ENCODE measurements at places on chromosomes 6 and 20.

DNA sequence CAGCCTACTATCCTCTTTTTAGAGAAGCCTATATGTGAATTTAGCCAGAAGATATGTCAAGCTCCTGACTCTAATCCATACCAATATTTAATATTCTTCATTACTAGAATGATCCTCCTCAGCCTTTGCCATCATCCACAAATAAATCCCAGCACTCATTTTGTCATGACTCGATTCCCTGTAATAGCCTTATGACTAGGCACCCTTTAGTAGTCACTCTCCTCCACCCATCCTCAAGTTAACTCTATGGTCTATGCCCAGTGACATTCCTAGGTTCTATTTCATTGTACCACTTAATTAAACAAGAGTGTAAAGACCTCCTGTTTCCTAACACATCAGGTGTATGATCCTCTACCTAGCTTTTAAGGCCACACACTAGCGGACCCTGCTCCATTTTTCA is 450.4 kb upstream of the CITED2 start:
- H3K36me3 ChIP-seq = no peaks in the 10 kb centered on the region
- H3K4me1 ChIP-seq = no peaks in the 10 kb centered on the region
- no peak for DNase-seq
- H3K27me3 ChIP-seq = no peaks in the 10 kb centered on the region

DNA sequence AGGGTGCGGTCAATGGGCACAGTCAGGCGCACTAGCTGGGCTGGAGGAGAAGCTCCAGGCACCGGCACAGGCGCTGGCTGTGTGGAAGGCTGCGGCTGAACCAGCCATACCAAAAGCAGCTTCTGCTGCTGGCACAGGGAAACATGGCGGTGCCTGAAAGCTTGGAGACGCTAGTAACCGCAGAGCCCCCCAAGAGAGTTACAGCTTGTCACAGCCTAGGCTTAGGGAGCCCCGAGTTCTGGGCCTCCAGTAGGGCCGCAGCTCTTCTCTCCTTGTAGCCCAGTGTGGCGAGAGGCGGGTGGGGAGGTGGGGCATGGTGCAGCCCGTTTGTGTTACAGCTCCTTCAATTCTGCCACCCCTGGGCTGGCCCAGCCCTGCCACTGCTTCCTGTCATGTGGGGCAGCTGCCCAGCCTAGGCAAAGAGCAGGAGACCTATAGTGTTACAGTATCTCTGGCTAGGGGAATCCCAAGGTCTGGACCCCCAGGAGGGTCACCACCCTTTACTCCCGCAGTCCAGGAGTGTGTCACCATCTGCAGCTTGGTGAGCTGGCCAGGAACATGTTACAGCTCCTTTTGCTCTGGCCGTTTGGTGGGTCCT is 58.6 kb upstream of the MANEA start:
- no peaks in the 10 kb centered on the region for H3K27me3 ChIP-seq
- no peak overlapping the region for H3K27ac ChIP-seq
- DNase-seq = no peak
- no peaks in the 10 kb centered on the region for H3K36me3 ChIP-seq
- no peak overlapping the region for H3K4me3 ChIP-seq

- H3K4me3 ChIP-seq = no peak overlapping the region
- no peak overlapping the region for H3K27ac ChIP-seq
- DNase-seq = no peak
- H3K4me1 ChIP-seq = no peaks in the 10 kb centered on the region
- no peaks in the 10 kb centered on the region for H3K36me3 ChIP-seq
- no peaks in the 10 kb centered on the region for H3K27me3 ChIP-seq
Measured at GRCh38 chr6:118101220-118101619, 194.2 kb downstream of the SLC35F1 start.

- no peaks in the 10 kb centered on the region for H3K27me3 ChIP-seq
- no peak overlapping the region for H3K27ac ChIP-seq
- DNase-seq = no peak
- no peaks in the 10 kb centered on the region for H3K36me3 ChIP-seq
Measured at GRCh38 chr6:23031986-23032385, 462.6 kb downstream of the HDGFL1 start.

- H3K36me3 ChIP-seq = no peaks in the 10 kb centered on the region
- no peaks in the 10 kb centered on the region for H3K4me1 ChIP-seq
- DNase-seq = no peak
Measured at GRCh38 chr6:134035823-134036296, 16.6 kb downstream of the SLC2A12 start.

DNA sequence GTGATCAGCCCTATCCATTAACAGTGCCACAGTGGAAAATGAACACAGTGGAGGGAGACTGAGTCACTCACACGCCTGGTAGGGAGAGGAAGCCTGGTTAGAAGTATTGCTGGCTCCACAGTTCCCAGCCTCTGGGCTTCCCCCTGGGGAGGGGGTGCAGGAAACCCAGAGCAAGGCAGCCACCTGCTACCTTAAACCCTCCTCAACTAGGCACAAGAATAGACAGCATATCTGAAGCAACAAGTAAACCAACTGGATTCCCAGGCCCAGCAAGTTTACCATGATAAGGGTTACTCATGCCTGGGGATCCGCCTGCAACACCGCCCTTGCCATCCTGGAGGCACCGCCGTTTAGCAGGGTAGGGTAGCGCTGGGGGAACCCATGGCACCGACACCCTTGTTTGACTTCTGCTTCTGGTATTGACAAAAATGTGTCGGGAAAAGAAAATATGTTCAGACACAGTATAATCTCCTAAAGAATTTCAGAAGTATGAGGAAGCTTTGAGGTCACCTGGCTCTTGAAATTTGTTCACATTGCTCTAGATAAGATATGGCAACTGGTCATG is 38.3 kb downstream of the SLC22A23 start:
- peaks cover 34% of the 10 kb centered on the region for H3K27me3 ChIP-seq
- H3K36me3 ChIP-seq = no peaks in the 10 kb centered on the region
- H3K4me1 ChIP-seq = no peaks in the 10 kb centered on the region
- DNase-seq = no peak
- no peak overlapping the region for H3K27ac ChIP-seq

Data from DND-41 (cell line).